ENCODE measurements at places on chromosomes 6 and 20.

GRCh38 chr6:17458966-17459365, 65.6 kb downstream of the CAP2 start:
- DNase-seq: no peak

- DNase-seq: no peak
Observed at GRCh38 chr6:77470983-77471382, 7.7 kb upstream of the HTR1B start.

DNA sequence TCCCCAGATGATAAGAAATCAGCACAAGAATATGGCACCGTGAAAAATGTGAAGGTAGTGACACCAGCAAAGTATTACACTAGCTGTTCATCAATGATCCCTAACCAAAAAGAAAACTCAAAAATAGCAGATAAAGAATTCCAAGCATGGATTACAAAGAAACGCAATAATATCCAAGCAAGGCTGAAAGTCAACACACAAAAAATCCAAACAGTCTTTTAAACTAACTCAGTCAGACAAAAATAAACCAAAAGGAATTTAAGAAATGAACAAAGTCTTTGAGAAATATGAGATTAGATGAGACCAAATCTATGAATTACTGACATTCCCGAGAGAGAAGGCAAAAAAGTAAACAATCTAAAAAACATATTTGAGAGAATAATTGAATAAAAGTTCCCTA, 976.1 kb upstream of the MAP3K7 start:
- DNase-seq: no peak

DNA sequence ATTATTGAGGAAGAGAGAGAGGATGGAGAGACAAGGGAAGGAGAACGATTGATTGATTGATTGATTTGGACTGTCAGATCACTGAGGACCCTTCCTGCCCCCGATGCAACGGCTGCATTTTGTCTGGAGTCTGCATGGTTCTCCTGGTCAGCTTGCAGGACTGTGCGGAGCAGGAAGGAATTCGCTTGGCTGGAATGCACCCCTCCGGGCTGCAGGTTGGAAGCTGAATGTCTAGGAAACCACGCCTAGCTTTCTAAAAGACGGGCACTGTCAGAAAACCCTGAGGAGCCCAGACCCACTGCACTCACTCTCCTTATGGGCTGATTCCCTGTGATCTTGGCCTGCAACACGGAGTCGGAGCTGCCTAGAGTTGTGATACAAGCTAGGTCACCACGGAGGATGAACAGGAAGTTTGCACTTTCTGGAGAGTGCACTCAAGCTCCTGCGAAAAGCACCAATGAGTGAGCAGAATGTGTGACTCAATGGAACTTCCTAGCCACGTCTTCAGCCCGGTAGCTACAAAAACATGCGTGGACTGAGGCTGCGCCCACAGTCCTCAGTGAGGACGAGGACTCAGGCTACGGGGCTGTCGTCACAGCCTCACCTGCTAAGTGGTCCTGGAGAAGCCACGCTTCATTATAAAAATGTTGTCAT, 14.4 kb downstream of the DACT2 start:
- no peak for DNase-seq

DNA sequence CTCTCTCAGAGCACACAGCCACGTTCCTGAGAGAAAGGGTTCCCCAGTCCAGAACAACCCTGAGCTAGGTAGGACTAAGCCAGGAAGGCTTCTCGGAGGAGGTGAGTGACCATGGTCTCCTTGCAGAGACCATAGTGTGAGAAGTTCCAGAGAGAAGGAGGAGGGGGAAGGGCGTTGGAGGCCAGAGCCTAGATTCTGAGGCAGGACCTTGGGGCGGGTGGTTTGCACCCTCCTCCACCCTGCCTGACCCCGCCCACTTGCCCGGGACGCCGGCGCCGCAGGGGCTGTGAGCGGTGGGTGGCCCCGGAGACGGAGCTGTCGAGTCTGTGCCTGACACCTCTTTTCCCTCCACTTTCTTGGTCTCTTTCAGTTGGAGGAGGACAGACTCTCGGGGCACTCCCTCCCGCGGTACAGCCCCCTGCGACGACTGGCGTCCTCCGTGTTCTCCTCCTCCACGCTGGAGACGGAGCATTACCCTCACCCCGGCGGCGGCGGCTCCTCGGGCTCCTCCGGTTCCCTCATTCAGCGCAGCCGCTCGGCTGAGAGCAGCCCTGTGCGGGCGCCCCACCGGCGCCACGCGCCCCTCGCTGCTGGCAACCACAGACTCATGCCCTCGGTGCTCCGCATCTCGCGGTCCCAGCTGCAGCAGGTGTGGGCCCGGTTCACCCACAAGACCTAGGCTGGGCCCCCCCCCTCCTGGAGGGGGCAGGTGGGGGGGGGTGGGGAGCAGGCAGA, 26.2 kb downstream of the TTBK1 start:
- DNase-seq: no peak

Measured in H1 (cell line).